AG04450 (cell line): ENCODE measurements at places on chromosomes 1 and 21. TPM values are rescaled to one million over a fixed set of nuclear protein-coding genes. Genes with fewer than 3 reads are reported as not detected.

The SPRR4 gene
- polyA plus RNA-seq: not detected in 2 replicates

The ATP5PO gene
- 300 and 365 TPM in 2 replicates for polyA plus RNA-seq

The IGSF5 gene
- polyA plus RNA-seq: not detected in 2 replicates

The CCDC30 gene
- polyA plus RNA-seq: 0.42 and 0.61 TPM in 2 replicates

The ELOA gene
- polyA plus RNA-seq: 27.5 and 30.8 TPM in 2 replicates

The MAP3K21 gene
- polyA plus RNA-seq: 0.24 and 0.42 TPM in 2 replicates

The ESPN gene
- polyA plus RNA-seq: not detected in 2 replicates
